ENCODE measurements at places on chromosomes 6 and 20.

DNA sequence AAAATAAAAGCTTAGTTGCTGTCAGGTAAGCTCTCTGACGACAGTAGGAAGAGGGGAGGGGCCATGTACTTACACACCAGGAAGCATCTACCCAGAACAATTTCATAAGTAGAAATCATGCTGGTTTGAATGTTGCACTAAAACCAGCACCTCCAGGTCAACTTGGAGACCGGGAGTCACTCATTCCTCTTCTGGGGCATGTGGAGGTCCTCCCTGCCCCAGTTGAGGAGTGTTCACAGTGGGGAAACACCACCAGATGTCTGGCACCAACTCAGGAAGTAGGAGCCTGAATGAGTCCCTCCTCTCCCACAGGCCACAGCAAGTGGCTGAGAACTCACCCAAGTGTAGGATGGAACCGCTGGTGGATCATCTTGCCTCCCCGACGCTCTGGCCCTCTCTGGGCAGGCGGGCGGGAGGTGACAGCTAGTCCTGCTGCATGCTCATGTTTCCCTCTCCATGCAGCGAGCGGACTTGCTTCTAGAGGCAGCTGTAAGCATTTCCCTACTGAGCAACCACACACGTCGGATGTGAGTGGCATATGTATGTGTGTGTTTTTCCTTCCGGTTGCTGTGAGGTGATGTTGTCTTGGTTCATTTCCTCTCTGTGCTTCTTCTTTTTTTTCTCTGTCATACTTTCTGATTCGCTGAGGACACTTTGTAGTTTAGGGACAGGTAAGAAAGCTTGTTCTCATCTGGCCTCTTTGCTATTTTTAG lies 149.5 kb upstream of the NEDD9 start:
- DNase-seq, result peak; percentile 75

DNA sequence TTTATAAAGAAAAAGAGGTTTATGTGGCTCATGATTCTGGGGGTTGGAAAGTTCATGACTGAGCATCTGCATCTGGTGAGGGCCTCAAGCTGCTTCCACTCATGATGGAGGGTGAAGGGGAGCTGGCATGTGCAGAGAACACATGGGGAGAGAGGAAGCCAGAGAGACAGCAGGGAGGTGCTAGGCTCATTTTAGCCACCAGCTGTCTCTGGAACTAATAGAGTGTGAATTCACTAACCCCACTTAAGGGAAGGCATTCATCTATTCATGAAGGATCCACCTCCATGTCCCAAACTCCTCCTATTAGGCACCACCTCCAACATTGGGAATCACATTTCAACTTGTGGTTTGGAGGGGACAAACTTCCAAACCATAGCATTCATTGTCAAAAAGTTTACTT lies 137.3 kb upstream of the PMEPA1 start:
- DNase-seq, result no peak

DNA sequence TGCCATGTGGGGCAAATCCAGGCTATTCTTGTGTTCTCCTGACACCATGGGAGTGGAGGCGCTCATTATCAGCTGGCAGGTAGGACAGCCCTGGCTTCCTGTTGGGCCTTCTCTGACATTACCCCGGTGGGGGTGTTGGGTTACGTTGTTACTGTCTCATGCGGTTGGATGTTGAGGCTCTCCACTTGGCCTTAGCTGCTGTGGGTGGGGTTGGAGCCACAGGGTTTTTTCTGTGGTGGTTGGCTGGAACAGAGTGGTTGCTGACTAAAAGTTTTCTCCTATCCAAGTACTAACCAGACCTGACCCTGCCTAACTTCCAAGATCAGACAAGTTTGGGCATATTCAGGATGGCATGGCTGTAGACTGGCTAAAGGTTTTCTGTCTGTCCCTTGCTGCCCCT lies 20.2 kb downstream of the RIPK1 start:
- DNase-seq, result no peak

DNA sequence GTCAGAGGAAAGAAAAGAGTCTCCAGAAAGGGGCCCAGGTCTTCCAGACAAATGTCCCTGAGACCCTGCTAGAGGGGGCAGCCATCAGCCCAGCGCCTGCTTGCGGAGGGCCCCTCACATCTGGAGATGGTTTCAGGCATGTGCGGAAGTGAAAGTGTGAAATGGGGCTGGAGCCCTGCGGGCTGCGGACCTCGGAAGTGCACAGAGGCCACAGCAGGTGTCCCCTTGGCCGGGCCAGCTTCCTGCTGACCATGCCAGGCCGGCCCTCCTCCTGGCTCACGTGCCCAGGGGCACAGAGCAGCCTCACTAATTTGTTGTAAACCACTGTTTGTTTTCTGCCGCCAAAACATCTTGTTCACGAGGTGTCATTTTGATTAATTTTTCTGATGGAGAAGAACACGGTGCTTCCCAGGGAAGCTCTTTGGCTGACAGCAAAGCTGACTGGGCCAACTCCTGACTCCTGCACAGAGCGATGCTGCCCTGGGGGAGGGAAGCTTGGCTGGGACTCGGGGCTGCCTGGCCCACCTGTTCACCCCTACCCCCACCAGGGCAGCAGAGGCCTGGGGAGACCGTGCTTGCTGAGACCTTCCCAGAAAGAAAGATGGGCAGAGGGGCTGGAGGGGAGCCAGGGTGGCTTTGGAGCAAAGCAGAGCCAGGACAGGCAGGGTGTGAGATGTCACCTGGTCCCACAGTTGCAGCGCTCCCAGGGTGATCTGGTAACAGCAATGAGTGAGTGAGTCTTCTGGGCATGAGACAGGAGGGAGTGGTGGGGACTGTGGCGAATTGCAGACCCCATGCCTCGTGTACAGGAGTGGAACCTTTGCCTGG lies 54.2 kb downstream of the BCAS4 start:
- DNase-seq, result no peak

DNA sequence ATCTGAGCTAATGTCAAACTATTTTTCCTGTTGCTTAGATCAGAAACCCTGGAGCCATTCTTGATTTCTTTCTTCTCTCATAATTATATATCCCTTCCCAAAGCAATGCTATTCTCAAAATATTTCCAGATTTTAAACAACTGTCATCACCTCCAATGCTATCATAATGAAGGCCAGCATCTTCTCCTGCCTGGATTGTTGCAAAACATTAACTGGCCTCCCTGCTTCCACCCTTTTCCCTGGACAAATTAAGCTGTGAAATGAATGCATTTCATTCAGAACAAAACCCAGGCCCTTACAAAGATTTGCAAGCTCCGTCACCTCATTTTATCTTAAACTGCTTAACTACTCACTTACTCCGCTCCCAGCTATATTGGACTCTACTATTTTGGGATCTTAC lies 535.3 kb upstream of the HS3ST5 start:
- DNase-seq, result no peak

GRCh38 chr6:109488001-109488400 lies 5.0 kb upstream of the ZBTB24 start:
- no peak for DNase-seq

GRCh38 chr6:126063512-126064146 lies 77.3 kb downstream of the TRMT11 start:
- no peak for DNase-seq

- no peak for DNase-seq
Observed at GRCh38 chr6:139017227-139017626, 11.3 kb upstream of the ABRACL start.

- no peak for DNase-seq
Observed at GRCh38 chr20:58995461-58996225, 11.4 kb downstream of the CTSZ start.

DNA sequence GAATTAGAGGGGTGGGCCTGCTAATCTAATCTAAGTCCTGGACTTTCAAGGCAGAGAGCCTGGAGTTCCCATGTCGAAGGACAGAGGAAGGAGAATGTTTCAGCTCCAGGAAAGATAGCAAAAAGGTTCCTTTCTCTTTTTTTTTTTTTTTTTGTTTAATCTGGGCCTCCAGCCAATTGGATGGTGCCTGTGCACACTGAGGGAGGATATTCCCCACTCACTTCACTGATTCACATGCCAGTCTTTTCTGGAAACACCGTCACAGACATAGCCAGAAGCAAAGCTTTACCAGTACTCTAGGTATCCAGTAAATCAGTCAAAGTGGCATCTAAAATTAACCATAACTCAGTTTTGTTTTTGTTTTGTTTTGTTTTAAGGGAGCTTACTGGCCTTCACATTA lies 721.1 kb downstream of the TENT5A start:
- no peak for DNase-seq

DNA sequence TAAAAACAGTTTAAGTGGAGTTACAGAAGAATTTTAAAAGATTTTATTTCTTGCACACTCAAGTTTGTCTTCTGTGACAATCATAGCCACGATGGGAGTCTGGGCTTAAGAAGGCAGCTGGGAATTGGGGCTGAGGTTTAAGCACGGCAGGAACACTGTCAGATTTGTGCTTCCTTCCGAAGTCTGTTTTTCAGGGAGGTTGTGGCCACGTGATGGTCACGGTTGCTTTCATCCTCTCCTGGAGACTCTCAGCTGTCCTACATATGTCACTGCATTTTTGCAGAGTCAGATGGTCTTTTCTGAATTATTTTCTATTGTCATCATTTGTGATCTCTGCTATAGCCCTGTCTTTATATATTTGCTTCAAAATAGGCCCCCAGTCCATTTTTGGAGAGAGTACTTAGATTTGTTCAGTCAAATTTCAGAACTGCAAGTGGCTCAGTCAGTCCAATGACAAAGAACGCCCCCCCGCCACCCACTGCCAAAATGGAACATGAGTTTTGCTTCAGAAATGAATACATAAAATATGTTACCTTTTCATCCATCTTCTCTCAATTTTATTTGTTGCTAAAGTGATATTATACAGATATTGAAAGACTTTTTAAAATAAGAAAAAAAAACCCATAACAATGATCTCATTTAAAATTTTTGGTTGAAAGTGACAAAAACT lies 111.8 kb upstream of the ZFP64 start:
- DNase-seq, result peak; percentile 49

GRCh38 chr20:25081065-25081729 lies 744 bp downstream of the VSX1 start:
- DNase-seq, result peak; percentile 65

DNA sequence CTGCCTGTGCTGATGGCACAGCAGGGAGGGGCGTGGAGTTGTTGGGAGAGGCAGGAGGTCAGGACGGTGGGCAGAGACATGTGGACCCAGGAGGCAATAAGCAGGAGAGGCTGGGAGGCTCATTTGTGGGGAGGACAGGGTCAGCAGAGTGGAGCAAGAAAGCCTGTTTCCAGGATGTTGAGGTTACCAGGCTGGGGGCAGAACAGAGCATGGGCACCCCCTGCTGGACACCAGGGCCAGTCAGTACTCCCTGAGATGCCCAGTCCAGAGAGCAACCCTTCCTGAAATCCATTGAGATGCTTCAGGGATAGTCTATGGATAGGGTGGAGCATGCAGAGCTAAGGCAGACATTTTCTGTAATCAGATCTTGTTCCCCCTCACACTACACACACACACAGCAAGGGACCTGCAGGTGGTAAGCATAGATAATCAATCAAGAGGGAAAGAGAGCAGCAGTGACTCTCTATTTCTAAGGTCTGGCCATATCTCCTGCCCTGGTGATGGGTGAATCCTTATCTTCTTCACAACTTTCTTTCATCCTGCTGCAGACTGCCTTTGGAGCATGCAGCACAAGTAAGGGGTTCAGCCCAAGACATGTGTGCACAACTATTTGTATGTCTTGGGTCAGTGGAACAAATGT lies 41.7 kb downstream of the MOCS1 start:
- peak; percentile 33 for DNase-seq

DNA sequence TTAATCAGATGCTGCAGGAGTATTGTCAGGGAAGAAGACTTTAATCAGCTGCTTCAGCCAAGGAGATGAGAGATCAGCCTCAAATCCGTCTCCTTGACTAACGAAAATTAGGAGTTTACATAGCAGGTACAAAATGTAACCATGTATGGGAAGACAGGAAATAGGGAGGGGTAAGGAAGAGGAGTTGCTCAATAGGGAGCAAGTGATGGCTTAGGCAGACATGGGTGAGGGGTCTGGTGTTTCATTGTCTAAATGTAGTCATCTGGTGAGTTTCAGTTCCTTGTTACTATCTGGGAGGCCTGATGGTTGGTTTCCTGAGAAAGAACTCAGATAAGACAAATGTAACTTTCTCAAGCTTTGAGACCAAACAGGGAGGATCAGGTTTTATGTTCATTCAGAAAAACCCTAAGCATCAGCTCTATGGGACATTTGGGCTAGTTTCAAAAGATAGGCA lies 217.3 kb upstream of the SULF2 start:
- DNase-seq, result no peak

GRCh38 chr6:4999586-4999985 lies 4.3 kb downstream of the RPP40 start:
- no peak for DNase-seq

DNA sequence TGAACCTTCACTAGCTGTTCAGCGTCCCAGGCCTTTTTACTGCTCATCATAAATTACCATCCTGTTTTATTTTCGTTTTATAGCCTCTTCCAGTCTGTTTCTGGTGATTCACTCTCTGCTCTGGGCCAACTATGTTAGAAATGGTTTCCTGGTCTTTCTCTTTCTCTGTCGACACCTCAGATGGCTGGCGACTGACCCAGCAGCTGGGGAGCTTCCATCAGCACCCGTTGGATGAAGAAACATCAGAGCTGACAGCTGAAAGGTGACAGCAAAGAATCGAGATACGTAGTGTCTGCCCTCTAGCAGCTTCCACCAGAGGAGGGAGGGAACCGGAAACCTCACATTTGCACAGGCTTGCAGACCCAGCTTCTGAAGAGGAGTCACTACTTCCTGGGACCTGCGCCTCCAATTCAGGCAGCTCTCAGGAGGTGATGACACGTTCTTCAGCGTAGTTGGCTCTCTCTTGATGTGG lies 82.9 kb upstream of the MLN start:
- DNase-seq, result no peak

GRCh38 chr6:137104926-137105325 lies 60.2 kb upstream of the IL20RA start:
- no peak for DNase-seq

DNA sequence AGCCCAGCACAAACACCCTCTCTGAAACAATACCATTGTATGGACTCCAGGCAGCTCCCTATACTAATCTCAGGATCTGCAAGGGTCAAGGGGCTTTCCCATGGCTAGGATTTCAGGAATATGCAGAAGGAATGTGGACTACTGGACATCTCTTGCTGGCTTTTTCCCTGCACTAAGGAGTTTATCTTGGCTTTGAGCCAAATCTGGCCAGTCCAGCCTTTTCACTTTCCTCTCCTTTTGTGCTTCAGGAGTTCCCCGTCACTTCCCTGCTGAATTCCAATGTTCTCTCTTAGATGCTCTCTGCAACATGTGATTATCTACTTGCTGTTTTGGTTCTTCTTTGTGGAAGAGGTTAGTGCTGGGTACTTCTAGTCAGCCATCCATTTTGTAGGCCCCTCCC lies 568.2 kb downstream of the HDGFL1 start:
- no peak for DNase-seq

DNA sequence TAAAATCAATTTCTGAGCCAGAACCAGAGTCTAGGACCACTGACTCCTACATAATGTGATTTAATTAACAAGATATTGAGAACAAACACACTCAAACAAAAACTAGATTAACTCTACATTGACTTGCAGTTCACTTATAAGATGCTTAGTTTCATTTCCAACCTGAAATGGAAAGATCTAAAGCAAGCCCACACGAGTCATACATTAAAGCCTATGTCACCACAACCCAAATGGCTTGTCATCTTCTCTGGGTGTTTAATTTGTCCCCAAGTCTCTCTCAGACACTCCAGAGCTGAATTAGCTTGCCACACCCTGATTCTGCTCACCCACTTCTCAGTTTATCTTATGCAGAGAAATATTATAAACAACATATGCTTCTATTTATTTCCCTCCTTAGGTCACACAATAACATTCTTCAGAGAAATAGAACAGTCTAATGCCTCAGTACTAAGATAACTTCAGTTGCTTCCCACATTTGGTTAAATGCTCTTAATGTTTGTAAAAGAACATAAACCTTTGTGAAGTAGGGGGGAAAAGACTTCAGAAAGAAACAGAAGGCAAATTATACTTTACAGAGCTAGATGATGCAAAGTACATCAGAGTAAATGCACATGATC lies 8.8 kb upstream of the FBXO30 start:
- DNase-seq, result no peak

GRCh38 chr6:148500402-148500801 lies 157.8 kb downstream of the SASH1 start:
- no peak for DNase-seq
